EL (cell line): ENCODE measurements at places on chromosomes 3 and 15.

- no peak for DNase-seq
Measured at GRCh38 chr3:51276046-51276445, 109.0 kb upstream of the MANF start.

DNA sequence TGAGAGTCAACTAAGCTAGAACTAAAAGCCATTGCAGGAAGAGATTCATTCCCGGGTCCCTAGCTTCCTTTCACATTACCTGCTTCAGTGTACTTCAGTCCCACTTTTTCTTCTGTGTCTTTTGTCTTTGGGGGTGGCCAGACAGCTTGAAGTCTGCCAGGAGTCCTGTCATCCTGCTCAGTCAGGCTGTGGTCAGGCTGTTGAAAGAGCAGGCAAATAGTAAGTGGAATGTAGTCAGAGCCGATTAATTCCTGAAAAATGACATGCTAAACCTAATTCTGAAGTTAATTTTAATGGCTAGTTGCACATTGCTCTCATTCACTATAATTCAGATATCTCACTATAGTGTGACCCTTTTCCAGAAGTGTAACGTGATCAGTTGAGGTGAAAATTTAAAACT is 129.6 kb downstream of the FMN1 start:
- DNase-seq = peak; percentile 61

GRCh38 chr3:184868477-184868876 is 56.5 kb downstream of the VPS8 start:
- DNase-seq = no peak

GRCh38 chr15:74812533-74812932 is at the start of gene LMAN1L:
Gene LMAN1L (plus strand): TSS chr15:74812835. CDS start chr15:74812855, 20 bp downstream.
- DNase-seq = no peak

DNA sequence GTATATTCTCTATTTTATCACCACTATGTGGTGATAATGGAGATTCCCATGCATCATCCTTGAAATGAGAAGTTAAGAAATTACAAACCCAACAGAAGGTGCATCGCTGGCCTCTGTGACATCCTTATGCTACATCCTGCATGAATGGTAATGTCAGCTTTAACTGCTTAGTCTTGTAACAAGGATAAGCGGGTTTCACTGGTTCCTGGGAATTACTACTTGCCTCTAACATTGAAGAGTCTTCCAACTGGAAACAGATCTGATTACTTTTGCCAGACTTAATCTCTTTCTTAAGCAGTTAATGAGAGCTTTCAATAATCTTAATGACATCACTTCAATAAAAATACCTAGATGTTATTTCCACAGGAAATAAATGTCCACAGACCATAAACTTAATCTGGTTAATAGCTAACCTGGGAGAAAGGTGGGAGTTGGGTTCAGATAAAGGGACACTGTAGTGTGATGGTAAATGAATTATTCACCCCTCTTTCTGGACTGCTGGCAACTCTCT is 44.0 kb downstream of the FMN1 start:
- no peak for DNase-seq

DNA sequence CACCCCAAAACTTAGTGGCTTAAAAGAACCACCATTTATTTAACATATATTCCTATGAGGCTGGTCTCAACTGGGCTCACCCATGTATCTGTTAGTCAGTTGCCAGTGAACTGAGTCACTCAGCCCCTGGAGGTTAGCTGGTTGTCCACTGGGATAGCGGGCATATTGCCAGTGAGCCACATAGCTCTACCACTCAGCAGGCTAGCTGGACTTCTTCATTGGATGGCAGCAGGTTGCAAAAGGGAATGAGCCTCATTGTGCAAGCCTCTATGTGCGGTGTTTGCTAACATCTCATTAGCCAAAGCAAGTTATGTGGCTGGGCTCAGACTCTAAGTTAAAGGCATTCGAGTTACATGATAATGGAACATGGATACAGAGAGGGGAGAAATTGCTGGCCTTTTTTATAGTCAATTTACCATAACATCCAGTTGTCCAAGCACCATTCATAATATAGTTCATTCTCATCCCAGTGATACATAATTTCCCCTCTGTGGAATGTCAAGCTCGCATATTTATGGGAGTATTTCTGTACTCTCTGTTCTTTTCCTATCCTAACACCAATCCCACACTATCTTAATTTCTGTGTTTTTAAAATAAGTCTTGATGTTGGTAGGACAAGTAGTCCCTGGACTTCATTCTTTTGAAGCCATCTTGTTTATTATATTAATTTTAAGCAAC is 8.7 kb downstream of the BTD start:
- peak; percentile 90 for DNase-seq

DNA sequence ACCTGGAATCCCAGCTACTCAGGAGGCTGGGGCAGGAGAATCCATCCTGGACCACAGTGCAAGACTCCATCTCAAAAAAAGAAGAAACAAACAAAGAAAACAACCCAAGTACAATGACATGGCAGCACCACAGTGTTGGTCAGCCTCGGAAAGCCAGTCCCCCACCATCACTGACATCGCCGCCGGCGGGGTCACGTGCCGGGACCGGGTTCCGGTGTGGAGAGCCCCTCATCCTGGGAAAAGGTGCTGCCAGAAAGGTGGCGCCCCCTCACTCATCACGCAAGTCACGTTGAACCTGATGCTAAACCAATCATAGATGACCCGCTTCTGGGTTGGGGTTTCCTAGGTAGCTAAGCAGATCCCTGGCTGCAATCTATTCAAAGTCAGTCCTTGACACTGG is 17.8 kb downstream of the QRICH1 start:
- DNase-seq = no peak

- DNase-seq = no peak
Measured at GRCh38 chr3:60033901-60034453, 984.2 kb upstream of the CFAP20DC start.
